ENCODE measurements at places on chromosomes 1 and 21. TPM values are rescaled to one million over a fixed set of nuclear protein-coding genes. Genes with fewer than 3 reads are reported as not detected.

DNA sequence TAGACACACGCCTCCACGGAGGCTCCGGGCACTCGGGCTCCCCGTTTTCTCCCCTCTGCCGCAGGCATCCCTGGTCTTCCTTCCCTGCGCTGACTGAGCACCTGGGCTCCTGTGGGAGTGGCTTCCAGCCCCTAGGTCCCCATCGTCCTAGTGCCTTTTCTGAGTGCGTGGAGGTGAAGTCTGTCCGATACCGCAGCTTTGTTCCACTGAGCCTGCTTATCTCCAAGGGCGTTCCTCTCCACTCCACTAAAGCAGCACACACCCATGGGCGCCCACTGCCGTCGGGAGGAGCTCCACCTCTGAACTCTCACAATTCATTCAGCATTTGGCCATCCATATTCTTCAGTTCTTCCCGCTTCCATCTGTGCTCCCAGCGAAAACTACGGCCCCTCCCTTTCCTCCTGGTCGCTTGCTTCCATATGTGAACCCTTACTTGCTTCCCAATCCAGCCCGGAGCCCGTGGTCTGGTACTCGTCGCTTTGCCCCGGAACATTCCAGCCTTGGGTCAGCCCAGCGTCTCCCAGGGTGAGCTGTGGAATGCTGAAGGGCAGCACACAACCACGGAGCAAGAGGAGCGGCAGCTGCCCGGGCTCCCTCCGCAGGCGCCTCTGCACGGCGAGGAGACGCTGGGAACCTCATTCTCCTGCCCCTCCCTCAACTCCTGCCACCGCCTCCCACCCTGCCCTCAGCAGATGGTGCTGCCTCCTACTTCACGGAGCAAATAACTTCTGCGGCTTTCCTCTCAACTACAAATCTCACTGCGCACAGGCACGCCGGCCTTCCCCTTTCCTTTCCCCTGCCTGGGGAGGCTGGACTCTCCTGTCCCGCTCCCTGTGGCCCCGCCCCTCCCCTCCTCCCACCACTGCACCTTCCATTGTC lies 27.5 kb downstream of the ATP8B2 start:
- DNase-seq, result peak; percentile 66

- DNase-seq, result no peak
Measured at GRCh38 chr1:192914092-192914491, 105.3 kb downstream of the RGS2 start.

DNA sequence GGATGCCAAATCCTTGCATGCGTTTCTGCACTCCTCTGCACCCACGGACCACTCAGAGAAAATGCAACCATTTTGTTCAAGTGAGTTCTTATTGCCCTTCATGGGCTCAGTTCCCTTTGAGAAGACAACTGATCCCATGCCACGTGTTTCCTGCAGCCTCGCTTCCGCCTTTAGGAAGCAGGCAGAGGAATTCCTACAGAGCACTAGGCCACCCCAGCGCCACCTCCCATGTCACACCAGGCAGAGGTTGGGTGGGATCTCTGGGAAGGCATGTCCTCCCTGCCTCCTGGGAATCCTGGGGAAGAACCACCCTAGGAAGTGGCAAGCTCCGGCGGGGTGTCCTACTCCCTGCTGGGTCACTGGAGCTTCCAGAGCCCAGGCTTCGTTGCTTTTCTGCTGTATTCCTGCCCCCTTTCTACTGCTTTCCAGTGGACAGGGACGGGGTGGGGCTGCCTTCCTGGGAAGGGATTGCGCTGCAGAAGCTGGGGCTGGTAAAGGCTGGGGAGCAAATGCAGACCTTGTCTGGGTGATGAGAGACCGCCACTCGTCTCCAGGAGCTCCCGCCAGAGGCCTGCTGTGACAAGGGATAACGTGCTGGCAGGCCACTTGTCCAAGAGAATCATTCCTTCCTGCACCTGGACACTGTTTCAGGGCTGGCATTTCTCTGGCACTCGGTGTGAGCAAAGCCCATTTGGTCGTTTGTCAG lies 478.2 kb upstream of the VAMP3 start:
- no peak for DNase-seq

DNA sequence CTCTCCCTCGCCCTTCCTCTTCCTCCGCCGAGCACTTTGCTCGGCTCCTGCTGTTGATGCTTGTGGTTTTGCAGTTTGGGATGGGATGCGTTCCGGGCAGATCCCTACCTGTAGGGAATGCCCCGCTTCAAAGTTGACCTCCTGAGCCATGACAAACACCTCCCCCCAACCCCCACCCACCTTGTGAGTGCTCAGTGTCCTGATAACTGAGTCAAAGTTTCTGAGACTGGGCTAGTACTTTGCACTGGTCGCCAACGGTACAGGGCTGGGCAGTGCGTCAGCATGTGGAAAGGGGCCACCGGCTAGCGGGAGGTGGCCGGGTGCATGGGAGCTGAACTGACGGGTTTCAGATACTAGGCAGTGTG lies 771 bp downstream of the RABGAP1L start:
- DNase-seq, result peak; percentile 34

GRCh38 chr1:208251911-208252835 lies 8.0 kb upstream of the PLXNA2 start:
- no peak for DNase-seq

DNA sequence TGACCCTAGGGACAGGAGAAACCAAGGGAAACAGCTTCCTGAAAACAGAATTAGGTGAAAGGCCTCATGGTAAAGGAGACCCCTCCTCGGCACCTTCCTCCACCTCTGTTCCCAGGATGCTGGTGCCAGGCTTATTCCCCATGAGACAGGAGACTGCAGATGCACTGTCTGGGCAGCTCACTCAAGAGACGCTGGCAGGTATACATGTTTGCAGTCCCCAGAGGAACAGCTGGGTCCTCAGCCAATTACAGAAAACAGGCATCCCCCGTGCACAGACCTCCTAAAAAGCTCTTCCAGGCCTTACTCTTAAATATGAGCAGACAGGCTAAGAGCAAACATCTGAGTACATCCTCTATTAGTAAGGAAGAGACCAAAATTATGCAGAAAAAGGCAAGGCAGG lies 6.5 kb downstream of the CCSAP start:
- no peak for DNase-seq

GRCh38 chr21:43188592-43189210 lies 19.9 kb downstream of the CRYAA start:
- DNase-seq, result no peak

- peak; percentile 13 for DNase-seq
Measured at GRCh38 chr1:40717955-40718354, 26.5 kb downstream of the NFYC start.

GRCh38 chr1:91400133-91400725 lies 4.4 kb downstream of the HFM1 start:
- DNase-seq, result peak; percentile 22

DNA sequence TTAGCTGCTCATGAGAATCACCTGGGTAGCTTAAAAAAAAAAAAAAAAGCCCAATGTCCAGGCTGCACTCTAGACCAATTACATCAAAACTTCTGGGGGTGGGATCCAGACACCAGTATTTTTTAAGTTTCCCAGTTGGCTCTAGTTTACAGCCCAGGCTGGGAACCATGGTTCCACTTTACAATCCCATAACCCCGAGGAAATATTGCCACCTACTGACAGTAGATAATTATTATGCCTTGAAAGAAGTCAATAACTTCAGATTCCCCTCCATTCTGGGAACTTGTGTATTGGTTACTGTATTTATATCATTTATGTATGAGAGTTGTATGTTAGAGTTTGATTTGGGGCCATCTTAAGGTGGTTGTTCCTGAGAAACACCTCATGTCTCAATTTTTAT lies 100.2 kb downstream of the SPATA46 start:
- peak; percentile 49 for DNase-seq

DNA sequence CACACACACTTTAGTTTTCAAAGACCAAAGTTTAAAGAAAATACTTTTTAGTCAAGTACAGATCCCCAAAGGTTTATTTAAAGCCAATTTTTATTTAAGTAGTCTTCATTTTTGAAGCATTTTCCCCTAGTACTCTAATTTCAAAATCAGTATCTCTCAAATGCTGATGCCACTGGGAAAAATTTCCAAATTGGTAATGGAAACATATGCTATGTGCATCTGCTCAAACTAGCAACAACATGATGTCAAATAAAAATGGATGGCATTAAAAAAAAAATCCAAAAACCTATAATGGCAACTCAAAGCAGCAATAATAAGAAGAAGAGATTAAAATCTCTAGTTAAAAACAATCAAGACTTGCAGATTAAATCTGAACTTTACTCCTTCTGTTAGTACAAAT lies 58.6 kb downstream of the ZNHIT6 start:
- DNase-seq, result no peak

- DNase-seq, result no peak
Measured at GRCh38 chr21:26753822-26754221, 91.4 kb downstream of the ADAMTS1 start.

DNA sequence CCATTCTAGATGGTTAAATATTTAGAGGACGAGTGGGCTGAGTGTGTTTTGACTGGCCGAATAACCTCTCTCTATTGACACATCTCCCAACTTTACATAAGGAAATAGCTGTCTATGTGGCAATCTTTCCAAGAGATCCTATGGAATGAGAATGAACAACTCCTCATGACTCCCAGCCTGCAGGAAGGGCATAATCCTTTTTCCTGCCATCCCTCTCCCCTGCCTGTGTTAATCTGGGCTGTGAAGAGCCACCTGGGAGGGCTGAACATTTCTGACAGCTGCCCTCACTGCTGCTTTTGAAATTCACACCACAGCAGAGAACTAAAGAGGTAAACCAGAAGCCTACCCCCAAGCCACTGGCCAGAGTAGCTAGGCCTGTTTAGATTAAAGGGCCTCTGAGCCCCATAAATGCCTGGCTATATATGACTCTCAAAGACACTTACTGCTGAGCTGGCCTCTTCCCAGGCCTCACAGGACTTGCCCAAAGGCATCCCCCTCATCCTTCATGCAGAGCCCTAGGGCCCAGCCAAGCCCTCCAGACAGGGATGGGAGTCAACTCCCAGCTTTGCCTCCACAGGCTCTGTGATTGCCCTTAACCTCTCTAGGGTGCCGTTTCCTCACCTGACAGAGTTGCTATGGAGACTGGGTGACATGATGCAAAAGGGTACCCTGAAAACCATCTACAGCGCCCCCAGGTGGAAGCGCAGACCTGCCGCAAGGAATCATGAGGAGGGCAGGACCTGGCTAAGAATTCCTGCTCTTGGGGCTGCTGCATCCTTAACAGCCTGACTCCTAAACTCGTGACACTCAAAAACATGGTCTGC lies 42.0 kb upstream of the LDLRAP1 start:
- peak; percentile 79 for DNase-seq

GRCh38 chr1:40766560-40766959 lies 17.0 kb upstream of the KCNQ4 start:
- no peak for DNase-seq

- peak; percentile 70 for DNase-seq
Measured at GRCh38 chr1:64265141-64265540, 61.7 kb downstream of the UBE2U start.

- DNase-seq, result no peak
Measured at GRCh38 chr1:2113620-2114135, 63.5 kb downstream of the PRKCZ start.

- peak; percentile 30 for DNase-seq
Measured at GRCh38 chr1:92623187-92623778, 136.6 kb upstream of the GFI1 start.

DNA sequence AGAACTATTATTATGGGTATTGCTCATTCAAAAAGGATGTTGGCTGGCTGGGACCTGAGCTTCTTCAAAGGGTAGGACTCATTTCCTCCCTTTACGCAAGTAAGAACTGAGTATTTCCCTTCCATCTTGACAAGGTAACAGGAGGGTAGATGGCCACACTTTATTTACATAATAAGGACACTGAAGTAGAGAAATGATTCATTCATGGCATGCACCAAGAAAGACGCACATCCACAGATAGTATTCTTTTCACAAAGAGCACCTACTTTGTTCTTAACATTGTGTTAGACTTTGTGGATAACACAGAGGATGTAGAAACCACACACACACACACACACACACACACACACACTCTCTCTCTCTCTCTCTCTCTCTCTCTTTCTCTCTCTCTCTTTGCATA lies 82.9 kb downstream of the FAM78B start:
- DNase-seq, result peak; percentile 23

GRCh38 chr1:245396615-245397014 lies 241.8 kb downstream of the KIF26B start:
- DNase-seq, result peak; percentile 33

DNA sequence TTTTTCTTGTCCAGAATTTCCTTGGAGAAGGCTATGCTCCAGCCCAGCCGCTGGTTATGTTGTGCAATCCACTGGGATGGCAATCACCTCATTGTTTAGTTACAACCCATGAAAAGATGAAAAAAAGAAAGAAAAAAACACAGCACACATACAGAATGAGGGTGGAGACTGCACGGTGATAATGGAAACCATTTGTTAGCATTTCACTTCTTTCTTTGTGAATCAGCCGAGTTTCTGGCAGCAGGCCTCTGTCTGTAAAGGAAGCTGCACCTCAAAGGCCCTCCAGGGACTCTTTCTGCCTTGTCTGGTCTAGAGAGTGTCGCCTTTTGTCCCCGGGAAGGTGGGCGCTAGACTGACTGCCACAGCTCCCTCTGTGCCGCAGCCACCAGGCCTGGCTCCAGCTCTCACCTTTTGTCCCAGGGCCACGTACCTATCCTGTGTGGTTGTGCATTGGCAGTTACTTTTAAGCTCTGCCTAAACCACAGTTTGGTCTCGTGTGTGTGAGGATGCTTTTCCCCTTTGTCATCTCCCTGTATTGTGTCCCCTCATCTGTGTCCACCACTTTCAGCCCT lies 35.6 kb downstream of the NGF start:
- DNase-seq, result peak; percentile 97

DNA sequence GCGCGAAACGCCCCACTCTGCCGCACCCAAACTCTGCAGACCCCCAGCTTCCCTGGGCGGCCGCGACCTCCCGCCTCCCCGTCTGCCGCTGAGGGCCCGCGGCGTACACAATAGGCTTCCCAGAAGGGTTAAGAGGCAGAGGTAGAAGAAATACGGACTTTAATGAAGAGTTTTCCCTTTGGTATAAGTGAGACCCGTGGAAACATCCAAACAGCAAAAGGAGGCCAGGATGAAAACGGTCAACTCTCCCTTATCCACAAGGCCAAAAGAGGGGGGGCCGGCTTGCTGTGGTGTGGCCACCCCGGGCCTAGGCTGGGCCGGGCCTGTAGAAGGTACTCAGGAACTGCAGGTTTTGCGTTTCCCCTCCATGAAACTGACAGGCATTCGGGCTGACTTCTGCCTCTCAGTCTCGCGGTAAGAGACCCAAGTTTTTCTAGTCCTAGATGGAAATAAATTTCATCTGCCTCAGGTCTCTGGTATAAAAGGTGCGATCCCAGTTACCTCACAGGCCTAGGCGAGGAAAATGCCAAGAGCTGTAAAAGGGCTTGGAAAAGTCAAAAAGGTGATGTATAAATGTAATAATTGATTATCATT lies 671 bp upstream of the PYGO2 start:
- DNase-seq, result peak; percentile 22

- no peak for DNase-seq
Measured at GRCh38 chr1:54465351-54465811, 59.2 kb upstream of the SSBP3 start.

GRCh38 chr1:62897788-62898187 lies 113.9 kb downstream of the ATG4C start:
- no peak for DNase-seq

- no peak for DNase-seq
Measured at GRCh38 chr1:234731569-234732085, 121.6 kb upstream of the IRF2BP2 start.

GRCh38 chr1:212862111-212862690 lies 4.1 kb downstream of the FLVCR1 start:
- no peak for DNase-seq

FABP3 gene
- 44.2 TPM for total RNA-seq

F13B gene
- total RNA-seq, result not detected

MROH7 gene
- total RNA-seq, result 0.27 TPM

FAM229A gene
- 1.6 TPM for total RNA-seq

ANKRD35 gene
- total RNA-seq, result 3.9 TPM

CRABP2 gene
- total RNA-seq, result 62.7 TPM

GBP7 gene
- total RNA-seq, result not detected

ANGPTL3 gene
- total RNA-seq, result under 0.01 TPM

TOMM40L gene
- total RNA-seq, result 9.1 TPM

Measured in fibroblast of the aortic adventitia (primary cell).